ENCODE measurements at places on chromosomes 1 and 21.

DNA sequence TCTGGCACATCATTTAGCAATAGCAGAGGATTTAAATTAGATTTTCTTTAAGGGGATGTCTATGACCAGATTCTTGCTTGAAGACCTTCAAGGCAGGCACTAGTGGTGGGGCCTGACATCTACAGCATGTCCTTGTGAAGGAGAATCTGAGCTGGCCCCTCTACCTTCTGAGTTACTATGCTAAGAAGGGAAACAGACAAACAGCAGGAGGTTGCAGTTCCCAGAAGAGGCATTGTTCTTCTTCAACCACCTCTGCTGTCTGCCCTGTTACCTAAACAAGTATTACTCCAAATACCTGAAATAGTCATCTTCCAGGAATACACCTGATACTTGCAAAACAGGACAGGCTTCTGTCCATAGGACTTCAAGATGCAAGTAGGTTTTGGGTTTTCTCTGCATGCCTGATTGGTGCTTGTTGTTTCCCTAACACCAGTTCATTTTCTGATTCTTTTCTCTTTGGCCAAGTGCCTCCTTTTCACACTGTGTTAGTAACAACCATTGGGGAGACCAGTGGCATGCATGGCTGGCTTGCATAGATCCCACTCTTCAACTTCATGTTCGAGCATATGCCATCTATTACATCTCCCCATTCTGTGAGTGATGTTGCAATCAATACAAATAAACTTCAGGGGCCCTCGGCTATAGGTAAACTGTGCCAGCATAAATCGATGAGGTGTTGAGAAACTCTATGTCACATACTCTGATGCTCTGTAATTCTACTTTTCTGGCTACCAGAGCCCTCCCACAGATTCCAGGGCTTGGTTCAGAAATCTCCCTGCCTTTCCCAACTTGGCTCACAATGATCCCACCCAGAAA is 93.0 kb upstream of the DUSP10 start:
- H3K4me1 ChIP-seq: peaks cover 24% of the 10 kb centered on the region
- H3K27me3 ChIP-seq: no peaks in the 10 kb centered on the region
- DNase-seq: no peak
- no peak overlapping the region for H3K27ac ChIP-seq

DNA sequence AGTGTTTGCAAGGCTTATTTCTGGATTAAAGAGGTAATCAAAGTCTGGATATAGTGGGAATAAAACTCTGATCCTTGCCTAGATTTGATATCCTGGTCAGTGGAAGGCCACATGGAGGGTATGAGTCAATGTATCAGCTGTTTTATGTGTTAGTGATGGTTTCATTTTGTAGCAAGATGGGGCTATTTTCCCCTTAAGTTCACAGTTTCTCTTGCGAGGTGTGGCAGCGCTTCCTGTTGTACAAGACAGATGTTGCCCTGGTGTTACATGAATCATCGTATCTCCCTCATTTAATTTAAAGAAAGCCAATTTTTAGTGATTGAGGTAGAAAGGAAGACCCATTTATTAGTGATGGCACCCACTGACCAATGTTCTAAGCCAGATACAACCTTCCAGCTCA is 220.2 kb downstream of the DUSP10 start:
- no peak overlapping the region for H3K27ac ChIP-seq
- H3K36me3 ChIP-seq: no peaks in the 10 kb centered on the region
- H3K4me3 ChIP-seq: no peak overlapping the region
- DNase-seq: no peak
- no peaks in the 10 kb centered on the region for H3K4me1 ChIP-seq

DNA sequence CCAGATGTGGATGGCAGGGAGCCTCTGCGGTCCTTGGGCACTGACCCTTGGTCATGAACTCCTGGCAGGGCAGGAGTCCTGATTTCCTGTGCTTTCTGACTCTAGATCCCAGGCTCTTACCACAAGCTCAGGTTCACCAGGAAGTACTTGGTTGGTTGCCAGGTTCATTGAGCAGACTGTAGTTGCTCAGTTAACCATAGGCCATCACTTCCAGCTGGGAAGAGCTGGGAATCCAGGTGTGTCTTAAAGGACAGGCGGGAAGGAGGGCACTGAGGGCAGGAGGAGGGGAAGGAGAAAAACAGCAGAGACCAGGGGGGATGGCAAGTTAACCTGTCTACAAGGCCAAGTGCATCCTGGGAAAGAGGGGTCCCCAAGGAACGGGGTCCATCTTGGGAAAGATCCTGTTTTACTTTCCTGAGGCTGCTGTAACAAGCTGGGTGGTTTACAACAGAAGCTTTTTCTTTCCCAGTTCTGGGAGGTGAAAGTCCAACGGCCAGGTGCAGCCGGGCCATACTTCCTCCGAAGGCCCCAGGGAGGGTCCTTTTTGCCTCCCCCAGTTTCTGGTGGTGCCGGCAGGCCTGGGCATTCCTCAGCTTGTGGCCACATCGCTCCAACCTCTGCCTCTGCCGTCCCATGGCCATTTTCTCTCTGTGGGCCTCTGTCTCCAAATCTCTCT is 11.6 kb downstream of the KCNAB2 start:
- H3K4me3 ChIP-seq: no peak overlapping the region
- no peaks in the 10 kb centered on the region for H3K27me3 ChIP-seq
- DNase-seq: no peak

DNA sequence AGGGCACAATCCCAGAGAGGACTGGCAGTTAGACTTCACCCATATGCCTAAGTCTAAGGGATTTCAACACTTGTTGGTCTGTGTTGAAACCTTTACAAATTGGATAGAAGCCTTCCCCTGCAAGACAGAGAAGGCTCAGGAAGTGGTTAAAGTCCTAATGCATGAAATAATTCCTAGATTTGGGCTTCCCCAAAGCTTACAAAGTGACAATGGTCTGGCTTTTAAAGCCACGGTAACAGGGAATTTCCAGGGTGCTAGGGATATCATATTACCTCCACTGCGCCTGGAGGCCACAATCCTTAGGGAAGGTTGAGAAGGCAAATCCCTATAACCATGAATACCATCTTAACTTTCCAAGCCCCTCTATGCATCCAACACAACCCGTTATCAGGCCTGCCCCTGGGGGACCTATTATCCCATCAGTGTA is 3.3 kb upstream of the FMO4 start:
- no peak for DNase-seq
- no peak overlapping the region for H3K27ac ChIP-seq
- H3K4me3 ChIP-seq: no peak overlapping the region
- H3K4me1 ChIP-seq: no peaks in the 10 kb centered on the region

DNA sequence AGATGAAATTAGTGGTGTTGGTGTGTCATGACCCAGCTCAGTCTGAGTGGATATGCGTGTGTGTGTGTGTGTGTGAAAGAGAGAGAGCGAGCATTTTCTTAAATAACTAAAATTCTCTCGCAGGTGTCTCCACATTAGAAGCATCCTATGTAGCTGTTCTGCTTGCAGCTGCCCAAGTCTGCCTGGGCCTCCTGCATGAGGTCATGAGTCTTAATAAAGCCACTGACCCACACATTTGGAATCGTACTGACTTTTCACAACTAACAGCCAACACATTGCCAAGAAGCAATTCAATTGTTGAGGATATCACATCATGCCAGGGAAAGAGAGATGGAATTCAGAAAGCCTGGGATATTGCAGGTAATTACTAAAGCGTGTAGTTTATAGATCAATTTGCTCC is 238.2 kb upstream of the AJAP1 start:
- H3K36me3 ChIP-seq: no peaks in the 10 kb centered on the region
- DNase-seq: no peak
- no peak overlapping the region for H3K4me3 ChIP-seq
- H3K27ac ChIP-seq: no peak overlapping the region
- H3K27me3 ChIP-seq: peaks cover 2% of the 10 kb centered on the region

- H3K36me3 ChIP-seq: no peaks in the 10 kb centered on the region
- DNase-seq: no peak
- H3K4me1 ChIP-seq: no peaks in the 10 kb centered on the region
- H3K27me3 ChIP-seq: no peaks in the 10 kb centered on the region
- H3K27ac ChIP-seq: no peak overlapping the region
Observed at GRCh38 chr21:21383126-21383525, 384.9 kb downstream of the NCAM2 start.

GRCh38 chr1:202562444-202563060 is 147.7 kb downstream of the SYT2 start:
- no peak overlapping the region for H3K4me3 ChIP-seq
- H3K27ac ChIP-seq: no peak overlapping the region
- no peak for DNase-seq
- H3K36me3 ChIP-seq: peaks cover 1% of the 10 kb centered on the region
- H3K4me1 ChIP-seq: no peaks in the 10 kb centered on the region

DNA sequence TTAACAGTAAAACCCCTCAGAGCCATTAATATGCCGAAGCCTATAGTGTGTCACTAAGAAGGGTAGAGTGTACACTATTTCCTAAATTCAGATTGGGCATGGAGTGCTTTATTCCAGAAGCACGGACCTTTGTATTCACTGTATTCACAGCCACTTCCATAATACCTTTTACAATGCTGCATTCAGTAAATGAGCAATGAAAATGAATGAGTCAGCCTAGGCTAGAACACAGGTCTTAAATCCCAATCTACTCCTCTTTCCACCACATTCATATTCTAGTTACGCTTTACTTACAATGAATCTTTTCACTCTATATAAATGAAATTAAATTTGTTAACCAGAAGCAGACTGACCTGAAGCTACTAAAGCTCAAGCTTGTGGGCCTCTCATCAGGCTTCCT is 13.0 kb upstream of the GORAB start:
- no peaks in the 10 kb centered on the region for H3K4me1 ChIP-seq
- DNase-seq: no peak
- no peak overlapping the region for H3K4me3 ChIP-seq

GRCh38 chr1:37556712-37557196 is at the start of gene DNALI1:
Gene DNALI1, plus strand, starts transcription at chr1:37556940. Its CDS starts 55 bp downstream, at chr1:37556995.
- H3K27me3 ChIP-seq: no peaks in the 10 kb centered on the region
- DNase-seq: peak; percentile 40
- H3K27ac ChIP-seq: no peak within 1 kb of the TSS
- peaks cover 9% of the 10 kb centered on the region for H3K36me3 ChIP-seq
- peaks cover 19% of the 10 kb centered on the region for H3K4me1 ChIP-seq
- no peak within 1 kb of the TSS for H3K4me3 ChIP-seq

DNA sequence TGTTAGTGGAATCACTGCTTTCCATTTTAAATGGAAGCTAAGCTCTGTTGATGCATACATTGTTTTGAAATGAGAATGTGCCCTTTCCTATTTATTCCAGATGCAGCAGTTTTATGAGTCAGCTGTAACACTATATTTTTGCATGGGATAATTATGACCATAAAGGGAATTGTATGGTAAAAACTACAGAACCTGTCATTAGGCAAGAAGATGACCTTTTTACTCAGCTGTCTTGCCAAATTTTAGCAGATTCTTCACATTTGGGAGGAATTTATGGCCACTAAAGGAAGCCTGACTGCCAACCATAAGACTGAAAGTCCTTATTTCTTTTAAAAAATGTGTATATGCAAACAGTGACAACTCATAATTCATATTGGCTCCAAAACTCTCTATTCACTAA is 356.3 kb upstream of the PRMT6 start:
- no peaks in the 10 kb centered on the region for H3K4me1 ChIP-seq
- no peak overlapping the region for H3K4me3 ChIP-seq
- H3K36me3 ChIP-seq: no peaks in the 10 kb centered on the region
- DNase-seq: no peak

DNA sequence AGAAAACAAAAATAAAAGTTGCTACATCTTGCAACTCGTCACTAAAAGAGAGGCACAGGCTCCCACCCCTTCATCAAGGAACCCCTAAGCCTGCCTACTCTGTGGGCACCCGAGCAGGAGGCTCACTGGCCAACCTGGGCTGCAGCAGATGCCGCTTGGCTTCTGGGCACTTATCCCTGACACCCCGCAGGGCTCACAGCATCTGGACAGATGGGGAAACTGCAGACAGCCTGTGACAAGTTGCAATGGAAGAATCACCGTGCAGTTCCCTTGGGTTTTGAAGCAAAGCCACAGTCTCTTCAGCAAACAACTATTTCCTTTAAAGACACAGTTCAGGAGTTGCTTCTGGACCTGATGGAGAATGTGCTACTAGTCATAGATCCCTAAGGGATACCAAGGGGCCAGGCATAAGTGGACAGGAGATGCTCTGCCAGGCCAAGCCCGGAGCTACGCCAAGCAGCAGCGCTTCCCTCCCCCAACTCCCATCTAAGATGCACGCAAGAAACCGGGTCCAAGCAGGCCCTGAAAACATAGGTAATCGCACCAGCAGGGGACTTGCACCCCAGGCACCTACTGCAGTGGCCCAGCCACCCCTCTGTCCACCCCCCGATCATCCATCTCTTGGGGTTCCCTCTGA is 170.6 kb downstream of the NPHP4 start:
- H3K4me1 ChIP-seq: no peaks in the 10 kb centered on the region
- no peak overlapping the region for H3K4me3 ChIP-seq
- H3K27ac ChIP-seq: no peak overlapping the region
- peaks cover 5% of the 10 kb centered on the region for H3K27me3 ChIP-seq
- H3K36me3 ChIP-seq: no peaks in the 10 kb centered on the region

- no peaks in the 10 kb centered on the region for H3K36me3 ChIP-seq
- peak; percentile 90 for DNase-seq
- H3K27ac ChIP-seq: no peak overlapping the region
- H3K4me3 ChIP-seq: peak overlapping the region; percentile 61
- H3K27me3 ChIP-seq: peaks cover 34% of the 10 kb centered on the region
- peaks cover 36% of the 10 kb centered on the region for H3K4me1 ChIP-seq
Observed at GRCh38 chr1:61049850-61050540, 32.4 kb upstream of the NFIA start.

DNA sequence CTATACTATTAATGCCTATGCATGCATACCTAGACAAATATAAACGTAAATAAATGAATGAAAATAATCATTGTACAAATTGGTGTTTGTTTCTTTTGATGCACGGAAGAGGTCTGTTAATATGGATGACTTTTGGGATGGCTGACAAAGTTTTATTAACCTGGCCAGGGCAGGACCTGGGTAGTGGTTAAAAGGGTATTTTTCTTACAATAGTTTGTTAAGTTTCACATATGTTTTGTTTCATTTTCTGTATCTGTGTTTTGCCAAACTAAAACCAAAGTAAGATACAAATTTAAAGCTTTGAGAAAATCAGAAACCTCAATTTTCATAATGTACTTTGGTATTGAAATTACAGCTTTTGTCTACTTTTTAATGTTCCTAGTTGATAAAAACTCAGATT is 222.7 kb upstream of the OLFM3 start:
- H3K4me1 ChIP-seq: no peaks in the 10 kb centered on the region
- H3K4me3 ChIP-seq: no peak overlapping the region
- no peaks in the 10 kb centered on the region for H3K36me3 ChIP-seq
- H3K27me3 ChIP-seq: no peaks in the 10 kb centered on the region

GRCh38 chr1:5393603-5394002 is 598.6 kb downstream of the NPHP4 start:
- H3K27ac ChIP-seq: no peak overlapping the region
- H3K27me3 ChIP-seq: no peaks in the 10 kb centered on the region
- no peak overlapping the region for H3K4me3 ChIP-seq
- peaks cover 39% of the 10 kb centered on the region for H3K4me1 ChIP-seq
- no peaks in the 10 kb centered on the region for H3K36me3 ChIP-seq
- DNase-seq: no peak

GRCh38 chr1:19453741-19454201 is 31.6 kb downstream of the CAPZB start:
- no peaks in the 10 kb centered on the region for H3K27me3 ChIP-seq
- H3K27ac ChIP-seq: no peak overlapping the region
- peaks cover 90% of the 10 kb centered on the region for H3K4me1 ChIP-seq
- no peak overlapping the region for H3K4me3 ChIP-seq
- H3K36me3 ChIP-seq: peaks cover 14% of the 10 kb centered on the region
